ENCODE measurements at places on chromosomes 13 and 19. TPM values are rescaled to one million over a fixed set of nuclear protein-coding genes. Genes with fewer than 3 reads are reported as not detected.
A peak's percentile ranks its signal among the peaks of the same experiment; 100 is the strongest.

DNA sequence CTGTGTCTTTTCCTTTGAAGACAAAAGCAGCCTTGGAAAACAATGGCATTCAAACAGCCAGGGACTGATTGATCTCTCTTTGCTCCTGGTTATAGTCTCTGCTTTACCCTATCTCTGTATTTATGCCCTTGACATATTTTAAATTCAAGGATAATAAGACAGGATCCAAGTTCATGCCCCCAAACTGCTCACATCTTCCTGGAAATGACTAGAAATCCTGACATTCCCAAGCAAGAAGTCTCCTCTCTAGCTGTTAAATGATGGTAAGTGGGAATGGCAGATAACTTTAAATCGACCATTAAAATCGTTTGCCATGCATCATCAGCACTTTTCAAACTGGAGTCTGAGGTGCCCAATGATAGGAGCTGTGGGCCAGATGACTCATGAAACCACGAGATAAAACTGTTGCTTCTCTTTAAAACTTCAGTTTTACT is 435.6 kb downstream of the FOXO1 start:
- no peak for DNase-seq

GRCh38 chr13:113552079-113552478 is 32.5 kb upstream of the TFDP1 start:
- no peak for DNase-seq

DNA sequence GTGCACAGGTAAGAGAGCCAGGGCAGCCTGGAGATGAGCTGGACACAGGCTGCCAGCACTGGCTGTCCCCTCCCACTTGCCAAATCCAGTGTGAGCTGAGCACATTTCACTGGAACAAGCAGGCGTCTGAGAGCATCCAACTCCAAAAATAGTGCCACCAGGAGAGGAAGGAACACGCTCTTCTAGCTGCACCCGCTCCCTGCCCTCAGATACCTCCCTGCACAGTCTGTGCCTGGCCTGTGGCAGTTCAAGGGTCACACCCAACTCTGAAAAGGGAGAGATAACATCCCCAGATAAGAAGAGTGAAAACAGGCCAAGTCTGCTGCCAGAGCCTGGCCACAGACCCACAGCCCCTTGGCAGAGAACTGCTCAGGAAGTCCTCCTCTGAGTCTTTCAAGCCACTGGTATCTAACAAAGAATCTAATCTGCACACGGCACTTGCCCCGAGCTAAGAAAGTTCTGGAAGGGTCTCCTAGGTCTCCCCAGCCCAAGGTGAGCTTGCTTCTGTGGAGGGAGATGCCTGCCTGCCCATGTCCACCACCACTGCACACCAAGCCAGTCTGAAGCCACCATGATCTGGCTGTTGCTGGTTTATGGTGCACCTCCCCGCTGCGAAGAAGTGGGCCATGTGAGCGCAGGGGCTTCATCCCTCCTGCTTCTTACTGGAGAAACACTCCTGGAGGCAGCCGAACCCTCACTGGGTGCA is 14.7 kb downstream of the ELL start:
- DNase-seq: no peak

GRCh38 chr13:86425170-86425815 is 626.1 kb upstream of the SLITRK6 start:
- DNase-seq: no peak

GRCh38 chr19:11949201-11949600 is 15.6 kb upstream of the ZNF763 start:
- DNase-seq: no peak

- DNase-seq: no peak
These were observed 150.2 kb downstream of the NDFIP2 start for GRCh38 chr13:79631051-79631659.

DNA sequence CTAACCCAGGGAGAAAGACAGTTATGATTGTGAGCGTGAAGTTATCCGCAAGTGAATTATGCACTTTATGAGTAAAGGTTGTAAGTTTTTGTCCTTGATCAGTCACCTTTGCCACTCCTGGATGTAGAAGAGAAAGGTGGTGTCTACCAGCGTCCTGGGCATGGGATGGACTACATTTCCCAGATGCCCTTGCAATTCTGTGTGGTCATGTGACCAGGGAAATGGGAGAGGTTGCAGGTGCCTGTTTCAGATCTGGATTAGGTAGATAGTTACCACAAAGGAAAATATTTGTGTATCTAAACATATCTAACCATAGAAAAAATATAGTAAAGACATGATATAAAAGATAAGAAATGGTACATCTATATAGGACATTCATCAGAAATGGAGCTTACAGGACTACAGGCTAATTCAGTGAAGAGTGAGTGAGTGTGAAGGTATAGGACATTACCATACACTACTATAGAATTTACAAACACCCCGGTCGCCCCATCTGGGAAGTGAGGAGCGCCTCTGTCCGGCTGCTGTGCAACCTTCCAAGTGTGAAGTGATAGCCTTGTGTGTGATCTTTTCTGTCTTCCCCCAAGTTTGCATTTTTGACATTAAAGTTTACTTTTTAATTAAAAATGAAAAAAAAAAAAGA is 51.6 kb upstream of the CACNA1A start:
- DNase-seq: no peak

GRCh38 chr13:50200569-50200968 is 185.3 kb downstream of the KCNRG start:
- DNase-seq: no peak

GRCh38 chr13:32984857-32985626 is 31.2 kb upstream of the KL start:
- DNase-seq: no peak

- DNase-seq: peak; percentile 27
These were observed 87.3 kb upstream of the ABCC4 start for GRCh38 chr13:95388420-95389079.

Gene VSTM1
- polyA plus RNA-seq: not detected

Gene SMAD9
- 0.07 TPM for polyA plus RNA-seq

Gene SLC1A6
- polyA plus RNA-seq: not detected

Gene AKAP8
- 19.1 TPM for polyA plus RNA-seq

Gene IQCN
- not detected for polyA plus RNA-seq
